ENCODE measurements at places on chromosomes 16 and 17.

- peak; percentile 48 for DNase-seq
Observed at GRCh38 chr17:20116683-20117309, 107.6 kb downstream of the SPECC1 start.

GRCh38 chr17:15342460-15342859, 1.1 kb upstream of the TEKT3 start:
- no peak for DNase-seq

- DNase-seq = no peak
Observed at GRCh38 chr17:72952220-72952619, 140.3 kb downstream of the SLC39A11 start.

- DNase-seq = no peak
Observed at GRCh38 chr17:80416260-80416939, 1.4 kb downstream of the ENDOV start.

DNA sequence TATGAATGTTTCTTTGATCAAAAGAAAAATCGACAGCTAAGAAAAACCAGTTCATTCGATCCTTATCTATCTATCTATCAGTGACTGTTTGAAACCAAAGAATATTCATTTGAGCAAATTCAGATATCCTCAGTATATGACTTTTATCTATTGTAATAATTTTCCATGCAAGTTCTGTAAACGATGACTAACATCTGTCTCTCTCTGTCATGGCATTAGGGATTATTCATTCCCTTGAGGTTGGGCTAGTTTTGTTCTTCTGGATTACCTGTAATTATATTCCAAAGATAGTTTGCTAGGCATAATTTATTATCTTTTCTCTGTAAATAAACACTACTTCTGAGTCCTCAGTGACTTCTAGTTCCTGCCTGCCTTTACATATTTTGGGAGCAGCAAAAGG, 497.7 kb upstream of the CDH11 start:
- no peak for DNase-seq

- no peak for DNase-seq
Observed at GRCh38 chr17:39213852-39214251, 11.9 kb downstream of the STAC2 start.

- no peak for DNase-seq
Observed at GRCh38 chr17:80437532-80437931, 22.6 kb downstream of the ENDOV start.
